Cortex of kidney (tissue), 1 donor: ENCODE measurements at places on chromosomes 1 and 21.

DNA sequence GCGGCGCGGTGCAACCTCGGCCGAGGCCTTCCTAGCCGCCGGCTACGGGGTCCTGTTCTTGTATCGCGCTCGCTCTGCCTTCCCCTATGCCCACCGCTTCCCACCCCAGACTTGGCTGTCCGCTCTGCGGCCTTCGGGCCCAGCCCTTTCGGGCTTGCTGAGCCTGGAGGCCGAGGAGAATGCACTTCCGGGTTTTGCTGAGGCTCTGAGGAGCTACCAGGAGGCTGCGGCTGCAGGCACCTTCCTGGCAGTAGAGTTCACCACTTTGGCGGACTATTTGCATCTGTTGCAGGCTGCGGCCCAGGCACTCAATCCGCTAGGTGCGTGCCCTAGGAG lies 379 bp downstream of the PPCS start:
- DNase-seq, result no peak

- no peak for DNase-seq
Observed at GRCh38 chr1:180539136-180539535, 19.6 kb upstream of the OVAAL start.

DNA sequence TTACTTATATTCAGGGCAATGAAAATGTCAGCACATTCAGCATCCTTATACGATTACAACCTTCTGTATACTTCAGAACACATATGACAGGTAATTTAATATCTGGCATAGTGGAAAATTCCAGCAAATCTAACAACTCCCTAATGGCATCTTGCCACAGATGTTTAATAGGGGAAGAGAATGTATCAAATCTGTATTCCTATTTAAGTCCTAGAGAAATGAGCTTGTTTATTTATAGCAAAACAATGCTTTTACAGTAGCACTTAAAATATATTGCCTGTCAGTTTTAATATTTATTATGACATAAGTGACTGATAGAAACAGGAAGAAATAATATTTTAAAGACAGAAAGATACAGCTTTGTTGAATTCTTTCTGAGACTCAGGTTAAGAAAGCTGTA lies 1101.8 kb upstream of the B3GALT2 start:
- no peak for DNase-seq

DNA sequence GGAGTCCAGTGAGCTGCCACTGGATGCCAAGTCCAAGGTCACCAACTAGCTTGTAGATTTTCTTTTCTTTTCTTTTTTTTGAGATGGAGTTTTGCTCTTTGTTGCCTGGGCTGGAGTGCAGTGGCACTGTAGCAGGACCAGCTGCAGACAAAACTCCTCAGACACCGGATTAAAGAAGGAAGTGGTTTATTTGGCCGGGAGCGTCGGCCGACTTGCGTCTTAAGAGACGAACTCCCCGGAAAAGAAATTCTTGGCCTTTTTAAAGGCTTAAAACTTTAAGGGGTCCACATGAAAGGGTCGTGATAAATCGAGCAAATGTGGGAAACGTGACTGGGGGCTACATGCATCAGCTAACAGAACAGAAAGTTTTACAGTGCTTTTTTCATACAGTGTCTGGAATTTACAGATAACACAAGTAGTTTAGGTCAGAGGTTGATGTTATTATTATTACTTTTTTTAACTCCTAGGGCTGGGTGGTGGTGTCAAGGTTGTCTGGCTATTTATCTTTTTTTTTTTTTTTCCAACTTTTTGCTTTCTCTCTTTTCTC lies 36.4 kb upstream of the CFAP126 start:
- no peak for DNase-seq

DNA sequence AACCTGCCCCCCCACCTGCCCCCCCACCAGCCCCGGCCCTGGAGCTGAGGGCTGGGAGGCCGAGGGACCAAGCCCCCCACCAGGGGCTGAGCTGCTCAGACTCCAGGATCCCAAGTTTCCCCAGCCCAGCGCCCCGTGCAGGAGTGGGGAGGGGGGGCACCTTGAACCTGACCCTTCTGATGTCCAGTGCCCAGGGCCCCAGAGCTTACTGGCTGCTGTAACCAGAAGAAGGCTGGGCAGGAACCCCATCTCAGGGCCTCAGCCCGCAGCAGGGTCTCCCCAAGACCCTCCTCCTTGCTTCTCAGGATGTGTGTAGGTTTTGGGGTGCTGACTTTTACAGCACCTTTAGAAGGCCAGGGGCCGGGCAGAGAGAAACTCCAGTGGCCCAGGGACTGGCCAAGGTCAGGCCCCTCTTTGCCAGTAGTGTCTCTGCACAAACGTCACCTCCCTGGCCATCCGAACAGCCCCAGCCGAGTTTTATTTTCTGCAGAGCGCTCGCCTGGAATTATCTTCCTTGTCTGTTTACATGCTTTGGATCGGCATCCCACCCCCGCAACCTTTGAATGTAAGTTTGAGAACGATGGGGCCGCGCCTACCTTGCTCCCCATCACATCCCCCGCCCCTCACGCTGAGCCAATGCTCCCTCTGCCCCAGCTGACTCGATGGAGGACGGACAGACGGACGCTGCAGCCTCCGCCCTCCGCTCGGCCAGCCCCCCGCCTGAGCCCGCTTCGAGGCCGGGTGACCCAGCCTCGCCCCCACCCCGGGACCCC lies 70.1 kb upstream of the CASZ1 start:
- DNase-seq, result no peak

DNA sequence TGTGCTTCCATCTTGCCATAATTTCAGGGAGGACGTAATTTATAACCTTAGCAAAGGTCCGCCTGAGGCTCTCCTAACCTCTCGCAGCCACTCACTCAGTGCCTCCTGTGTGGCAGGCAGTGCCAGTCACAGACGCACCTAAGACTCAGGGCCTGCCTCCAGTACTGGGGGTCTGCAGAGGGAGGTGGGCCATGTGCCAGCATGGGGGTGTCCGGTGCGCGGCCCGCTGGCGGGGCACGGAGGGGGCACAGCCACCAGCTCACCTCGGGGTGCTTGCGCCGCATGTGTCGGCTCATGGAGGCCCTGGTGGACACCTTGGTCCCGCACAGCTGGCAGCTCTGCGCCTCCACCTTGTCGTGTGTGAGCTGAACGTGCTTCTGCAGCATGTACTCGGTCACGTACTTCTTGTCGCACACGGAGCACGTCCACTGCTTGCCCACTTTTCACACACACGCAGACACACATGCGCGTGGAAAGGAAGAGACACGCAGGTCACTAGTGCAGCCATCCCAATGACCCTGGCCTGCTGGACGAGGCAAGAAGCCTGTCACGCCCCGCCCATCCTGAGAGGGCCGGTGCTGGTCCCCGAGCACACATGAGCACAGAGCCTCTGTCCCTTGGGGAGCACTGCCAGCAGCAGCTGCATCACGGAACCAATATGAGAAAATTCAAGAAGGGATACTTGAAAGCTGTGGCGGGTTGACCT lies 43.2 kb upstream of the RIPK4 start:
- no peak for DNase-seq

DNA sequence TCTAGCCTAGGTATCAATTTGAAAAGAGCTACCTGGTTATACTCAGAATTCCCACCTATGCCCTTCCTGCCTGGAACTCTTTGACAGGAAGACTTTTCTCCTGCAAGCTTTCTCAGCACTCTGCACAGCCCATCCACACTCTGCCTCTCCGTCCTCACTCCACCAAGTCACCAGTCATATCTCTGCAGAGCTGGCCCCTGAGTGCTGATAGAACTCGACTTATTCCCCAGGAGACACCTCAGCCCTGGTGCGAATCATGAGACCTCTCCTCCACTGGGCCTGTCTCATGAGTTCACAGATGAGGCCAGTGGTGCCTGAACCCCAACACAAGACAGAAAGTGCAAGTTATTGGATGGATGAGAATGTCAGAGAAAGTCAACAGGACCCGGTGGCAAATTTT lies 32.0 kb downstream of the COLGALT2 start:
- no peak for DNase-seq

DNA sequence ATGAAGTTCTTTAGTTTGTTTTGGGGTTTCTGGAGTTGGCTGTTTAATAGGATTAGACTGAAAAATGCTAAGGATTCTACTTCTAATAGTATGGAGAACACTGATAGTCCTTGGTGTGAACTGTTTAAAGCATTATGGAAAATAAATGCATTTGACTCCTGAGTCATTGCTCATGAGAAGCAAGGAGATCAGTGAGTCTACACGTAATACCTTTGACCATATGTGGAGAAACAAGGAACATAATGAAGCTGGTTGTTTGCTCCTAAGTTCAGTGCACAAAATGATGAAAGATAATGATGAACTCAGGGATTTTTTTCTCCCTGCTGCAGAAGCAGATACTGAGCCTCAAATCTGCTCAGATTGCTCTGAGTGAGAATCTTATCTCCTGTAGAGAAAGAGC lies 158.9 kb upstream of the COL11A1 start:
- no peak for DNase-seq

GRCh38 chr1:205074084-205074483 lies 10.2 kb downstream of the TMEM81 start:
- DNase-seq, result no peak

DNA sequence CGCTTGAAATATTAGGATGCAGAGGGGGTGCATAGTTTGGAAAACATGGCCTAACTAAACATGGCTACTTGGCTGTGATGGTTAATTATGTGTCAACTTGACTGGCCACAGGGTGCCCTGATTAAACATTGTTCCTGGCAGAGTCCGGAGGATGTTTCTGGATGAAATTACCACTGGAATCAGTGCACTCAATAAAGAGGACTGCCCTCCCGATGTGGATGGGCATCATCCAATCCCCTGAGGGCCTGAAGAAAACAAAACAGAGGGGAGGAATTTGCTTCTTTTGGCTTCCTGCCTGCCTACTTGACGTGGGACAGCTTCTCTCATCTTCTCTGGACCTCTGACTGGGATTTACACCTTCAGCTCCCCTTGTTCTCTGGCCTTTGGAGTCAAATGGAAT lies 79.1 kb upstream of the KCNE2 start:
- DNase-seq, result no peak

- no peak for DNase-seq
Observed at GRCh38 chr1:150420560-150421265, 56.8 kb downstream of the RPRD2 start.

GRCh38 chr1:154405747-154406571 lies 816 bp downstream of the IL6R start:
- no peak for DNase-seq

DNA sequence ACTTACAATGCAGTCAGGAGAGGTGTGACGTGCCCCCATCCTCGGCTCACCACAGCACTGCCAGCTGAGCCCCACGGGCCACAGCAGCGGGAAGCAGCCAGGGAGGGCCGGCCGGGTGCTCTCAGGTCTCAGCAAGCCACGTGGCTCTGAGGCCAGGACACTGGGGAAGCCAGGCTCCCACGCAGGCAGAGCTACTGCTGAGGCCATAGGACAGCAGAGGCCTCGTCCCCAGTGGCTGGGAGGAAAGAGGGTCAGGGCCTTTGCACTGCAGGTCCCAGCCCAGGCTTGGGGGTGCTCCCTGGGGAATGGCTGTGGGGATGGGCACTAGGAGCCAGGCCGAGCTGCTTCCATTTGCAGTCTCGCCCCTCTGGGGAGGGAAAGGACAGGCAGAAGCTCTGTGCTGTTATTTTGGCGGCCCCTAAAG lies 5.8 kb downstream of the LRRC47 start:
- no peak for DNase-seq

DNA sequence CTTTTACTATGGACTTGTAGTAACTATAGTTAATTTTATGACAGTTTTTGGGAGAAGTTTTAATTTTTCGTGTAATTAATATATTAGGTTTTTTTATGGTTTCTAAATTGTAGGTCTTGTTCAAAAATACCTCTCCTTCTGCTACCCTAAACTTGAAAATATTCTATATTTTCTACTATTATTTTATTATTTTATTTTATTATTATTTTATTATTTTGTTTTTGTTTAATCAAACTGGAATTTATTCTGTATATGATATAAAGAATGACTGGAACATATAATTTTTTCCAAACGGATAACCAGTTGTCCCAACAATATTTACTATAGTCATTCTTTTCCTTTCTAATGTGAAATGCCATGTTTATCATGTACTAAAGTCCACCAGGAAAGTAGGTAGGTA lies 17.1 kb upstream of the AGO4 start:
- DNase-seq, result no peak

- no peak for DNase-seq
Observed at GRCh38 chr1:231734417-231734816, 107.8 kb downstream of the DISC1 start.

DNA sequence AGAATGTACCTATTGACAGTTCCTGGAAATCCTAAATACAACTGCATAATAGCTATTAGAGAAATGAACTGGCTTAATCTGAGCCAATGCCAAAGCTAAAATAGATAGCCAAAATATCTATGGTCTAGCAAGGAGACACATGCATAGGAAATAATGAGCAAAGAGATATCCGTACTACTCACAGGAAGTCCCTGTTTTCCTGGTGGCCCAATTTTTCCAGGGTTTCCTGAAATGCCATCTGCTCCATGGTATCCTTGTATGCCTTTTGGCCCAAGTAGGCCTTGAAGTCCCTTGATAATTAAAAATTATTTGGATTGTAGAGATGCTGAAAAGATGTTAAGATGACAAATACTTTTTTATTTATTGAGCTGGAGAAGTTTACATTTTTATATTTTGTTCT lies 108.4 kb upstream of the ZNHIT6 start:
- DNase-seq, result no peak

GRCh38 chr1:182833271-182833670 lies 5.9 kb upstream of the DHX9 start:
- DNase-seq, result no peak

- DNase-seq, result no peak
Observed at GRCh38 chr1:19315378-19316198, 3.5 kb downstream of the SLC66A1 start.

DNA sequence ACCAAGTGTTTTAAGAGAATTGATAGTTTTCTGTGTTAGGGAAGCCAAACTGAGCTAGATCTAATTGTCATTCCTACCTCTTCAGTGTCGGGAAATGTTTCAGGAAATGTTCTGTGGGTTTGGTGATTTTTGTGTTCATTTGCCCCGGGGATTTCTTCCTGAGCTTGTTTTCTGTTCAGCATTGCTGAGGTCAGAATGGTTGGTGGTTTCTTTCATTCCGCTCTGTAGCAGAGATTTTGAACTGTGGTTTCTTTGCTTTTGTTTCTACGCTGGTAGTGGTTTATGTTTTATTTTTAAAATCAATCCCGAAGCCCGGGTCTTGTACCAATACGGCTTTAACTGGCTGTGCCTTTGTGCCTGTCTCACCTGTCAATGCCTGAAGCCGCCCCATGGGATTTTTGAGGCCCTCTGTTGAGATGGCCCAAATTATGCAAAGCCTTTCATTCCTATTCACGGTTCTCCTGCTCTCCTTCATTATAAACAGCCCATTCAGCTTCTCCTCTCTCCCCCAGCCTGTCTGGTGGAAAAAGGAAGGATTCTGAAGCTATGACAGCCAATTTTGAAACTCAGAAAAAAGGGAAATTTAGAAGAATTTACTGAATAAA lies 417.2 kb upstream of the KAZN start:
- DNase-seq, result no peak

GRCh38 chr1:94884106-94884505 lies 42.8 kb downstream of the CNN3 start:
- DNase-seq, result no peak

DNA sequence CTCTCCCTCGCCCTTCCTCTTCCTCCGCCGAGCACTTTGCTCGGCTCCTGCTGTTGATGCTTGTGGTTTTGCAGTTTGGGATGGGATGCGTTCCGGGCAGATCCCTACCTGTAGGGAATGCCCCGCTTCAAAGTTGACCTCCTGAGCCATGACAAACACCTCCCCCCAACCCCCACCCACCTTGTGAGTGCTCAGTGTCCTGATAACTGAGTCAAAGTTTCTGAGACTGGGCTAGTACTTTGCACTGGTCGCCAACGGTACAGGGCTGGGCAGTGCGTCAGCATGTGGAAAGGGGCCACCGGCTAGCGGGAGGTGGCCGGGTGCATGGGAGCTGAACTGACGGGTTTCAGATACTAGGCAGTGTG lies 771 bp downstream of the RABGAP1L start:
- DNase-seq, result no peak

GRCh38 chr1:26168410-26169197 lies at the start of gene C1orf232:
TSS of gene C1orf232 (minus strand) at chr1:26168963. CDS start at chr1:26168499, 464 bp downstream.
- DNase-seq, result no peak
